ENCODE measurements at places on chromosomes 7 and 10.

DNA sequence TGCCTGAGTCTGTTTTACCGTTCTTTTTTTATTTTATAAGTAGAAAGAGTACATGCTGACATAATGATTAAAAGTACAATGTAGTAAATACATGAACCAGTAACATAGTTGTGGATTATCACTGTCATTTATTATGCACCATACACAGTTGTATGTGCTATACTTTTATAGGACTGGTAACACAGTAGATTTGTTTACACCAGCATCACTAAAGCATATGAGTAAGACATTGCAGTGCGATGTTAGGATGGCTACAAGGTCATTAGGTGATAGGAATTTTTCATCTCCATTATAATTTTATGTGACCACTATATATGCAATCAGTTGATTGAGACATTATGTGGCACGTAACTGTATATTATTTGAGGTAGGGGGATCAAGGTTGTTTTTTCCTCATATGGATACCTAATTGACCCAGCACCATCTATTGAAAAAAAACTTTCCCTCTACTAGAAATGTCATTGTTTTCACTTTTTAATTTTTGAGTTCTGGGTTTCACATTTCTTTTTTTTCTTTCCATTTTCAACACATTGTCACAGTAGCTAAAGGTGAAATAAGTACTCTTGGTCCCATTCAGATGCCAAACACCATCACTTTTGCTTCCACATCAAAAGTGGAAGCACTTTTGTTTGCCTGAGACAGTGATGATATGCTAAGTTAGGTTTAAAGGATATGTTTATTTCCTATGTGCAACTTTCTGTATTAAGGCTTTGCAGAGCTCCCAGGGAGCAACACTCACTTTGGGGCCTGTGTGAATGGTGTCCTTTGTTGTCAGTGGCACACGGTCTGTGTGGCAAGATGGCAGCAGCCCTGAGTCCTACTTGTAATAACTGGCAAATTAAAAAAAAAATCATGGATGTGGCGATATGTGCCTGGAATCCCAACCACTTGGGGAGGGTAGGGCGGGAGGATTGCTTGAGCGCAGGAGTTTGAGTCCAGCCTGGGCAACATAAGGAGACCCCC, 17.1 kb downstream of the UBE2D1 start:
- ATAC-seq = no peak

- no peak for ATAC-seq
These were observed 98.2 kb downstream of the KIAA1217 start for GRCh38 chr10:24307116-24307515.

DNA sequence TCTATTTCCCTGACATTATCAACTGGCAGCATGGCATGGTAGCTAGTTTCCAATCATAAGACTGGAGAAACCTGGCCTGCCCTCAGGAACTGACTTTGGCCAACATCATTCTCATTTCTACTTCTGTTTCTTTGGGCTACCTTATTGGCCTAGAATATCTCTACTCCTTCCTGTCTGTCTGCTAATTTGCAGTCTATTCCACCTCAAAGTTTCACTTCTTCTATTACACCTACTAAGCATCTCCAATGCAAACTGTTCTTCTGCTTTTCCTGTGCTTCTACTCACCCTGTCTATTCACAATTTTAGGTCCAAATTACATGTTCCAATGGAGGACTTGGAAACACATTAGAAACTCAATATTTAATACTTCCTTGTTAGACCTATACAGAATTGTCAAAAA, 65.6 kb downstream of the ZNF503 start:
- no peak for ATAC-seq

GRCh38 chr7:45712057-45712689, 138.0 kb downstream of the ADCY1 start:
- peak; percentile 37 for ATAC-seq

DNA sequence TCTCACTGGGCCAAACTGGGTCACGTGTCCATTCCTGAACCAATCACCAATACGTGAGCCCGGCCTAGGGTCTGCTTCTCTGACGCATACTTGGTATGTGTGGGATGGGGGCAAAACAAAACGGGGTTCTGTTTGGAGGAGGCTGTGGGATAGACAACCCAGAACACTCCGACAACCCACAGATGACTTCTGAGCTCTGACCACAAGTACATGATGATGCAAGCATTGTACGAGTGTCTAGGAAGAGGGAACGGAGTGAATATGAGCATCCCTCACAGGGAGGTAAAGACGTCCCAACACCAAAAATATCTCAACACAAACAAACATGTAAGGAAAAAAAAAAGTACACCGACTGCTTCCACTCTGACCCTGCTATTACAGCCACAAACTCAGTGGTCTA, 5.6 kb downstream of the DAGLB start:
- no peak for ATAC-seq

- ATAC-seq = no peak
These were observed 73.4 kb downstream of the ALOX5 start for GRCh38 chr10:45447416-45447815.

GRCh38 chr7:144975882-144976281, 140.0 kb upstream of the TPK1 start:
- ATAC-seq = no peak
